ENCODE measurements at places on chromosomes 2 and 18.

GRCh38 chr2:119736021-119736420 lies 23.7 kb upstream of the PTPN4 start:
- DNase-seq = no peak

DNA sequence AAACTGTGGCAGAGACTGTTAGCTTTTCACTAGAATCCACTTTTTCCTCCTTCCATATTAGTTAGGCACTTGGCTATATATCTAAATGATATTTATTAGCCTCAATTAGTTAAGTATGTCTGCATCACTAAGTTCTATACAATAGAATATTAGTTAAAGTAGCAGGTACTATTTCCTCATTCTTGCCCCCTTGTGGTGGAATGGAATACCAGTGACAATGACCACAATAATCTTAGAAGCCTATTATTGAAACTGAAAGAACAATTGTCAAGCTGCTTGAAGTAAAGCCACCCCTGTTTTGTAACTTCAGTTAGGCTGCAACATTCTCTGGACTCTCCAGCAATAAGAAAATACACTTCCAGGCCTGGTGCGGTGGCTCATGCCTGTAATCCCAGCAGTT lies 476.3 kb upstream of the VWC2L start:
- DNase-seq = no peak

- no peak for DNase-seq
Measured at GRCh38 chr2:222998459-222998858, 53.5 kb upstream of the KCNE4 start.

- no peak for DNase-seq
Measured at GRCh38 chr2:25845843-25846505, 32.3 kb downstream of the ASXL2 start.

DNA sequence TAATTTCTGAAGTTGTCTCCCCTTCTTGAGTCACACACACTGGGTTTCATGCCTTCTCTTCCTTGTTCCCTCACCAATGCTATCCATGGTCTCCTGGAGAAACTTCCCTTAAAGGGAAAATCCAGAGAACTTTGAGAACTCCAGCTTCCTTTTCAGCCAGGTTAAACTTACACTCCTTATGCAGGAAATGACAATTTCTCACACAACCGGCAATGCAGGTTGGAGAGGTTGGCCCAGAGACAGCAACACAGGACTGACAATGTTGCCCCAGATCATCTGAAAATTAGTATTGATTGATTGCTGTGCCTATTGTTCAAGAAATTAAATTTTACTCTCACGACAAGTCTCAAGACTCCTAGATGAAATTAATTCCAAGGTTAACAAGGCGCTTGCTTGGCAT lies 292.2 kb downstream of the NYAP2 start:
- DNase-seq = no peak

DNA sequence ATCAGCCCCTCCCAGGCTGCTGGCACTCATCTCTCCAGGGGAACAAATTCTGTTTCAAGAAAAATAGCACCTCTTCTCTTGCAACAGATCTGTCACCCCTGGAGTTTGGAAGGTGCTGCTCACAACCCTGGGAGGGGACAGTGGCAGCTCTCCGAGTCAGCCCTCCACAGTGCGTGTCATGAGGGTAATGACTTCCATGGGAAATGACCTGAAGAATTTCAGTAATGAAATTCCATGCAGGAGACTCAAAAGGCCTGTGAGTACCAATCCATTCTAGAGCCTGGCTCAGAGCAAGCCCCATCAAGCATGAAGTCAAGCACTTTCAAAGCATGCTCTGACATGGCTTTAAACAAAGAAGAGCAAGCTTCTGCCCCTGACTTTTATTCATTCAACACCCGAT lies 276.3 kb upstream of the PARD3B start:
- no peak for DNase-seq

DNA sequence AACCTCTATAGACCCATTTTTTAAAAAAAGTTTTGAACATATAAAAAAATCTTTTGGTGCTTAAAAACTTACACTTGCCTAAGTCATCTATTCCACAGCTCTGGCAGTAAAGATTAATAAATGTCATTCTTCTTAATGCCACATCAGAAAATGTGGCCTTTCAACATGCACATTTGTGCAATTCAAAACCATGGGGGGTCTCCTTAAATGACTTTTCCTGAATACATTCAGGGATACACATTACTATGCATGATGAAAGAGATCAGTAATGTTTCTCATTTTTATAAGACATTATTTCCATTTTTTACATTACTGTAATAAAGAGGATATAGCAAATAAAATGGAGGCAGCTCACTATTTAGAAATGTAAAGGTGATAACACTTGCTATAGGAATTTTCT lies 142.3 kb downstream of the RBM43 start:
- no peak for DNase-seq

DNA sequence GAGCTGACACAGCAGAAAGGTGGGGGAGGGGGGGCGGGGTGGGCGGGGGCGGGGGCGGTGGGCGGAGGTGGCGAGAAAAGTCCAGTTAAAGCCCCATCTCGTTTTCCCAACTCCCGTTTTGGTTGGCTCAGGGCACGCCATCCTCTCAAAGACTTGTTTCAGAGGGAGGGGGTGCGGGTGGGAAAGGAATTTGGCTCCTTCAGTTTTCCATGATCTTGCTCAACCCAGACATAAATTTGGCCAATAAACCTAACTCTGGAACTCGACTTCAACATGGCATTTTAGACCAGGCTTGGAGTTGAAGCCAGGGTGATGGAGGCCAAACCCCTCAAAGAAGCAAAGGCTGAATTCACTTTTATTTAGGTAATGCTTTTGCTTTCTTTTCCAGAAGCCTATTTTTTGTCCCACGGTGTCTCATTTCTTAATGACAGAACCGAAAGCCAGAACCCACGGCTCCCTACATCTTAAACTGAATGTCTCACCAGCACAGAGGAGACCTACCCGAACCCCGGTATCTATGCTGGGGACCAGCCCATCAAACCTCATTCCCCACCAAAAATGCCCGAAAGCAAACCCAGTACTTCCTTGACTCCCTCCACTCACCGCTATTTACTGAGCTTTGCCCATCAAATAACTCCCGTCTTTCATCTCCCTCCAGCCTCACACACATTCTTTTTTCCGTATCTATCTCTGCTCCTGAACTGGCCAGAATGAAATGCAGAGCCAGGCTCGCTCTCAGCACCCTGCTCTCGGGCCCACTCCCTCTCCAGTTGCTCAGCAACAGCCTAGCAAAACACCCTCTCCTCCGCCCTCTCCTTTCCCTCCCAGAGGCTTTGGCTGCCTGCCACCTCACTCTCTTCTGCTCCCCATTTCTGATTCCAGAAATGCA lies 4.3 kb downstream of the IGFBP5 start:
- no peak for DNase-seq

- DNase-seq = no peak
Measured at GRCh38 chr2:1491751-1492150, 78.5 kb downstream of the TPO start.

DNA sequence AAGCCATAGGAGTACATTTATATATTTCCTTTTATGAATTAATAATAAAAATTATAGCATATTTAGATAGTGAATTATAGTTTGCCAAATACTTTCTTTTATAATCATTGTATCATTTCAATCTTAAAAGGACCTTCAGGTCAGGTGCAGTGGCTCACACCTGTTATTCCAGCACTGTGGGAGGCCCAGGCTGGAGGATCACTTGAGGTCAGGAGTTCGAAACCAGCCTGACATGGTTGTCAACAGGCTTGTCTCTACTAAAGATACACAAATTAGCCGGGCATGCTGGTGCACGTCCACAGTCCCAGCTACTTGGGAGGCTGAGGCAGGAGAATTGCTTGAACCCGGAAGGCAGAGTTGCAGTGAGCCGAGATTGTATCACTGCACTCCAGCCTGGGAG lies 19.7 kb downstream of the APOB start:
- no peak for DNase-seq

DNA sequence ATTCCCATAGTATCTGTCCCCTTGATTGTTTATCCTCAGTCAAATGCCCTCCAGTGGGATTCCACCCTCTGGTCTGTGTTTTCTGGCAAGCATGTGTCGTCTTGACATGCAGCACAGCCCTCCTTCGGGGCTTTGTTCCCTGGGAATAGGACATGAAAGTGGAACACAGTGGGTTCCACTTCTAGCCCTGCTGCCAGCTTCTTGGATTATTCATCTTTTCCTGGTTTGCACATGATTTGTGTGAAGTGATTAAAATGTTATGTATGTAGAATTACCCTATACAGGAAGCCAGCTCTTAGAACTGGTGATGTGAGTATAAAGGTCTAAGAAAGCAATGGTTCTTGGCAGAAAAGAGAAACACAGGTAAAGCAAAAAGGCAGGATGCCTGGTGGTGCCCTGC lies 142.3 kb downstream of the TANC1 start:
- DNase-seq = no peak

- DNase-seq = no peak
Measured at GRCh38 chr2:195820373-195820772, 163.3 kb downstream of the SLC39A10 start.

- no peak for DNase-seq
Measured at GRCh38 chr2:196276421-196276820, 105.0 kb upstream of the STK17B start.

DNA sequence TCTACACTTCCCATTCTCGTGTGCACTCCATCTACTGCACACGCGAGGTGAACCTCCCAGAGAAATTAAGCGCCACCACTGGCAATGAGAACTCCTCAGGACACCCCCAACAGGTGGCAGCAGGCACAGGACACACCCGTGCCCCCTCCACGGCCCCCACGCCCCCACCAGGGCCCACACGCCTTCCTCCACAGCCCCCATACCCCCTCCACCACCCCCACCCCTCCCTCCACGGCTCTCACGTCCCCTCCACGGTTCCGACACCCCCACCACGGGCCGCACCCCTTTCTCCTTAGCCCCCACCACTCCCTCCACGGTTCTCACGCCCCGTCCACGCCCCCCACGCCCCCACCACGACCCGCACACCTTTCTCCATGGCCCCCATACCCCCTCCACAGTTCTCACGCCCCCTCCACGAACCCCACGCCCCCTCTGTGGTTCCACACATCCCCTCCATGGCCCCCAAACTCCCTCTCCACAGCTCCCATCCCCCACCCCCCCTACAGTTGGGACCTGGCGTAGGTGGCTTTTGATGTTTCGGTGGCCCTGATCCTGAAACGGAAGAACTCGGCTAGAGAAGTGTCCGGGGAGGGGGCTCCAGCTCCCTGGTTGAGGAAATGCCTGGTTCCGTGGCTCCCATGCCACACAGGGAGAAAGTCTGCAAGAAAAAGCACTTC lies 110.8 kb downstream of the ZNF516 start:
- DNase-seq = no peak

DNA sequence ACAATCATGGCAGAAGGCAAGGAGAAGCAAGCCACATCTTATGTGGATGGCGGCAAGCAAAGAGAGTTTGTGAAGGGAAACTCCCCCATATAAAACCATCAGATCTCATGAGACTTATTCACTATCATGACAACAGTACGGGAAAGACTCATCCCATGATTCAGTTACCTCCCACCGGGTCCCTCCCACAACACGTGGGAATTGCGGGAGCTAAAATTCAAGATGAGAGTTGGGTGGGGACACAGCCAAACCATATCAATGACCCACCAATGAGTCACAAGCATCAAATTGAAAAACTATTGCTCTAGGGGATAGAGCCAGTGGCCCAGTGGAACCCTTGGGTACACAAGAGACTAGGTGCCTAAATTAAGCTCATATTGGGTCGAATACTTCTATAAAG lies 157.4 kb downstream of the FBXO15 start:
- DNase-seq = no peak

DNA sequence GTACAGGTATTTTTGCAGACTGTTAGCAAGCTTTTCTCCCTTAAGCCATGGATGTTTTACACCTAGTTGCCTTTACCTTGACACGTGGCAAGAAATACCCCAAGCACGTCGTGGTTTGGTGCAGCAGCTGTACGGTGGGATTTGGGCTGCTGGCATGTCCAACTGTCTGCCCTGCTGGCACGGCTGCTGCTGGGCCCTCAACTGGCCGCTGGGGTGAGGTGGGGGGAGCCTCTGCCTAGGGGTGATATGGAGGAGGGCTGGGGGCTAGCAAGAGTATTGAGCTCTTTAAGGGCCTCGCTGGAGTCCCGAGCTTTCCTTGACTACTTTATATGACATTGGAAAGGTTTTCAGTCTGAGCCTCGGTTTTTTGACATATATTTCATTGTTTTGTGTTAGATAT lies 41.6 kb downstream of the LPIN1 start:
- no peak for DNase-seq

DNA sequence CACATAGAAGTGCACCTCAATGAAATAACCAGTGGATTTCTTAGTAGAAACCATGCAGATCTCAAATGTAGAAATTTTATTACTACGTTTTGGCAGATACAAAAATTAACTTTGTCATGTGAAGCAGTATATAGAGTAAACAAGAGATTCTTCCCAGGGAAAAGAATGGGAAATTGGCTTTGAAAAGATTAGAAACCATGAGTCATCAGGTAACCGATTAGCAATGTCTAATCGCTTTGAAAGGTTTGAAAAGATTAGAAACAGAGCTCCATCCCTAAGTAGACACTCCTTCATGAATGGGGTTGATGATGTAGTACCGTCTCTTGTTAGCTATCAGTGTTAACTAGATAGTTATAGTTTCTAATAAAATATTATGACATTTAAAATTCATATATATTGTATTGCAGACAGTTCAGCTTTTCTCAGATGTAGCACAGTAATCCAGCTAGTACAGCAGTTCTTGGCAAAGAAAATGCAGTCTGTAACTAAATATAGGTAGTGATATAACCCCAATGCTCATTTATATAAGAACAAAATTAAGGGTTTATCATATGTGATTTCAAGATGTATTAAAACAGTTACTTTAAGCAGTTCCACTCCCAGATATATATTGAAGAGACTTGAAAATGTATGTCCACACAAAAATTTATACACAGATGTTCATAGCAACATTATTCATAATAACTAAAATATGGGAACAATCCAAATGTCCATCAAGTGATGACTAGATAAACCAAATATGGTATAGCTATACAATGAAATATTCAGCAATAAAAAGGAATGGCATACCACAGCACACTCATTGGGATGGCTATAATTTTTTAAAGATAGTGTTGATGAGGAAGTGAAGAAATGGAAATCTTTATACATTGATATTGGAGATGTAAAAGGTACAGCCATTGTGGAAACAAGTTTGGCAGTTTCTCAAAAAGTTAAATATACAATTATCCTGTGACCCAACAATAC lies 113.9 kb downstream of the PTPN4 start:
- DNase-seq = no peak

DNA sequence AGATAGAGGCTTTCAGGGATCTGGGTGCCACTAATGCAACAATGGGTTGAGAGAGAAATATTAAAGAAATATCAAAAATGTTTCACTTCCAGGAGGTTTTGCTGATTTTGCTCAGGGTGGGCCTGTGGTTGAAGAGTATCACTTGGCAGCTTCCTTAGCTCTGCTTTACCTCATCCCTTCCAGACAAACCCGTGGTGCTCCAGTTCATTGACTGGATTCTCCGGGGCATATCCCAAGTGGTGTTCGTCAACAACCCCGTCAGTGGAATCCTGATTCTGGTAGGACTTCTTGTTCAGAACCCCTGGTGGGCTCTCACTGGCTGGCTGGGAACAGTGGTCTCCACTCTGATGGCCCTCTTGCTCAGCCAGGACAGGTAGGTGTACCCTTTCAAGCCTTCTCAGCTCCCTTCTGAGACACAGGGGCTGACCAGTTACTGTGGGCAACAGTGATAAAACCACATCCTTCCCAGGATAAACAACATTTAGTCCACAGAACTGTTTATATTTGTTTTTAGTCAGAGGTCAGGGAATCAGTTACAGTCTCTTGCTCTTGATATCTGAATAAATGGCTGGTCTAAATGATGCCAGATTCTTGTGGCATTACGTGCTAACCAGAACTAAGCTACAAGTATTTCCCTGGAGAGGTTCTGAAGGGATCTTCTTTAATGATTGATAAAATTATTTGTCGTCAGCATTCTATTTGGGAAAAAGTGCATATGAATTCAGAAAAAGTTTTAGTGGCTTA lies 7.0 kb downstream of the SLC14A1 start:
- no peak for DNase-seq
